ENCODE measurements at places on chromosomes 5 and 9.

DNA sequence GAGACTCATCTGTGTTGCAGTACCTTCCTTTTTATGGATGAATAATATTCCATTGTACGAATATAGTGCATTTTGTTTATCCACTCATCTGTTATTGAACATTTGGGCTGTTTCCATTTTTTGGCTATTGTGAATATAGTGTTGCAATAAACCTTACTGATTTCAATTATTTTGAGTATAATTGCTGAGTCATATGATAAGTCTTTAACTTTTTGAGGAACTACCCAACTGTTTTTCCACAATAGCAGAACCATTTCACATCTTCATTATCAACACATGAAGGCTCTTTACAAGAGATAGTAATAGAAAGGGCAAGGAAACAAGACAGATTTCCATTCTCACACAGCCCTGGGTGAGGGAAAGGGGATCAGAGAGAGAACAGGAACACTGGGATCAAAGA is 329.2 kb downstream of the RAB3C start:
- DNase-seq = no peak

GRCh38 chr9:9961487-9961886 is 651.3 kb downstream of the PTPRD start:
- no peak for DNase-seq

DNA sequence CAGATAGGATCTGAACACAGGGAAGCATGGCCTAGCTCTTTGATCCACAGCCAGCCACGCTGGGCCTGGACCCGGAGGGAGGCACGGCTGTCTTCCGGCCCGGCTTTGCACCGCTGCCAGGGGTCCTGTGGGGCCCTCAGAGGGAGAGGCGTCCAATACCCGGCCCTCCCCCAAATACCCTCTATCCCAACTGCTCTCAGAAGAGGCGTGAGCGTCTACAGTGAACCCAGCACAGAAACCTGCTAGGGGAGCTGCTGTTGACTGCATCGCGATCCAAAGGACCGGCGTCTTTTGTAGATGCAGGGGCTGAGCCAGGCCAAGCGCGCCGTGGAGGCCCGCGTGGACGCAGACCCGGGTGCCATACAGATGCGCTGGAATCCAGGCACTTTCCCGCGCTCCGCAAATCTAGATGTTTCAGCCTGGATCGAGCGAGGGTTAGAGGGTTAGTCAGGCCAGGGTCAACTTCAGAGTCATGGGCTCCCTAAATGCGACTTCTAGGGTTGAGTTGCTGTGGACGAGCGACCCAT is 1.1 kb upstream of the TCF7 start:
- no peak for DNase-seq

- no peak for DNase-seq
Observed at GRCh38 chr5:173065155-173065554, 9.0 kb downstream of the CREBRF start.

- no peak for DNase-seq
Observed at GRCh38 chr9:84385386-84386040, 45.0 kb upstream of the SLC28A3 start.

GRCh38 chr9:14935964-14936363 is 25.7 kb upstream of the FREM1 start:
- no peak for DNase-seq

DNA sequence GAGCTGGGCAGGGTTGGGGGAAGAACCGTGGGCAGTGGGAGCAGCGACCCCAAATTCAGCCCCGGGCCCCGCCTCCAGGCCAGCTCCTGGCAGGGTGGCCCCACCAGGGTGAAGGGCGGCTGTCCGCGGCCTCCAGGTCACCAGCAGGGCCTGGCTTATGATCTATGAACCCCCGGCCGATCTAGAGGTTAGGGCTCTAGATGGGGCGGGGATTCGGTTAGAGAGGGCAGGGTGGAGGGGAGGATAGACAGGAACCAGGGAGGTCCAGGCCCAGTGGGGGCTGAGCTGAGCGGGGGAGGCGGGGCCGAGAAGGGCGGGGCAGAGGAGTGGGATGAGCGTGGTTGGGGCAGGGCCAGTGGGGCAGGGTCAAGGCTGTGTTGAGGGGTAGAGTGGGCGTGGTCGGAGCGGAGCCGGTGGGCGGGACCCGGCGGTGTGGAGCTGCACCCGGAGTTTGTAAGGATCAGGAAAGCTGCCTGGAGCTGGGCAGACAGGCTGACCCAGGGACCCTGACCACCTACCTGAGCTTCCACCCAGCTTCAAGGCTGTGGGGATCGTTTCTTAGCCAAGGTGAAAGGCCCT is 29.3 kb upstream of the OBP2B start:
- DNase-seq = peak; percentile 50

DNA sequence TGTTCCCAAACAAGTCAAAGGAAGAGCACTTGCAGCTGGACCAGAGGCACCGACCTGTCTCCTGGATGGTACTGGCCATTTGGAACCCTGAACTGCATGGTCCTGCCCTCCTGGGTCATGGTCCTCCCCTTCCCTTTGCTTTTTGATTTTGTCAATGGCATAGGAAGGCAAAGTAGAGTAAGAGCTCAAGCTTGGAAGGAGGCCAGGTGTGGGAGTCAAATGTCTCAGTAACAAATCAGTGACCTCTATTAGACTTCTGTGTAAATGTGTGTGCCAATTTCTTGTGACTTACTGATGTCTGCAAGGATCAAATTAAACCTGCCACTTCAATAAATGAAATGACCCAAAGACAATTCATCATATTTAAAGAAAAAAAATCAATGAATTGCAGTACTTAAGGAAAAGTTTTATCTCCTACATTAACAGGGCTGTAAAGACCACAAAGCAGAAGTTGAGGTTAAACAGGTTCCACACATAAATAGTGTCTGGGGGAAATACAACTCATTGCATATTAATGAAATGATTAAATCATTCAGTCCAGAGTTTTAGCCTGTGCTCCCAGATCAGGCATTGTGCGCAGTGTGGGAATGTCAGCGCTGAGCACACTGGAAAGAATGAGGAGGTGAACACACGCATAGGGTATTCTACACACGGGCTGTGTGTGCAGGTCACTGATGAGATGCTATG is 32.7 kb downstream of the OSMR start:
- DNase-seq = no peak

DNA sequence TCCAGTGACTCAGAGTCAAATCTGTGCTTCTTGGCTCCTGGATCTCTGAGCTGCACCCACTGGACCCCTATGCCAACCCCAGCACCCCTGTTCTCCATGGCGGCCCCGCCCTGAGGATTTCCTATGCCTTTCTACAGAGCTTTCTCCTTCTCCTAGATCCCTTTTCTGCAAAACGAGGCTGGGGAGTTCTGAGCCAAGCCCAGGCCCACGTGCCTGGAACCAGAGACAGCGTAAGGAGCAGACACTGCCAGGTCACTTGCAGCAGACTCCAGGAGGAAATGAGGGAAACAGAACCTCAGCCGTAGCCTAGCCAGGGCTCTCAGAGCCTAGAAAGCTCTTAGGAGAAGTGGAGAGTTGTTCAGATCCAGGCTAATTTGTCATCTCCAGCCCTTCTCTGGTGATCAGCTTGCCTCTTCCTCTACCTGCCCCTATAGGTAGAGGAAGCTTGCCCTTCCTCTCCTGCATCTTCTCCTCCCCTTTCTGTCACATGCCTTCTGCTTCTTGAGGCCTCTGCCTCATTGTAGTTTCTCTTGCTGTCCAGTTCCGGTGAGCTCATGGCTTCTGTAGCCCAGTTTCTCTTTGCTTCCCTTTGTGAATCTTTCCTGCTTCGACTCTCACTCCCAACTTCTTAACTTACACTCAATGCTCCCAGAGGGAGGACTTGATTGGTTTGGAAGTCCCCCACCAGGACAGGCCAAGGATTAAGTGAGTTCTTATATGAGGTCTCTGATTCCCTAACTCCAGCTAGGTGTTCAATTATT is 163.4 kb downstream of the RGS3 start:
- no peak for DNase-seq

DNA sequence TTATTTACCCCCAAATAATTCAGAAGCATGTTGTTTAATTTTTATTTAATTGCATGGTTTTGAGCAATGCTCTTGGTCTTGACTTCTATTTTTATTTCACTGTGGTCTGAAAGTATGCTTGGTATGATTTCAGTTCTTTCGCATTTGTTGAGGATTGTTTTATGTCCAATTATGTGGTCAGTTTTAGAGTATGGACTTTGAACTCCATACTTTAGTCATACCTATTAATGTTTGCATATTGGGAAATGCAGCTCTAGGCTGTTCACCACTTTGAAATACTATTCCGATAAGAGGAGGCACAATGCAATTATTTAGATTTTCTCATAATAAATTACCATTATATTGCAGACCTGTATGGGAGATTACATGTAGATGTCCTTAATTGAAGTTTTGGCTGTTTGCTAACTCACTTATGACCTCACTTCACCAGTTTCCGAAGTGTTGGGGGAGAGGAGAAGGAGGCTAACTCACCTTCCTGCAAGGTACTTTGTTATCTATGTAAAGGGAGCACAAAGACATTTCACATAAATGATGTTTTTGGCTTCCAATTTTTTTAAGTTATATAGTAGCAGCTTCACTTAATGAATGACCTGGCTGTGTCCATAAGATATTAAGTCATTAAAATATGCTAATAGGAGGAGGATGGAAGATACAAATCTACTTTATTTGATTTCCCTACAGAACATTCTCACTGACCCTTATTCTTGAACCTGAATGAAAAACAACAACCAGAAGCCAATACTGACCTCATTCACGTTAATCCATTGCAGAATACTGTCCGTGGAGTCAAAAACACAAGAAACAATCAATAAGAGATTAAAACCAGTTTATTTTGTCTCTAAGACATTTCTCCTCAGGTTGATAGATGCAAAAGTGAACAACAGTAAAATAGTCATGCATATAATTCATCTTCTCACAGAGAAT is 970.3 kb upstream of the ARRDC3 start:
- DNase-seq = no peak

DNA sequence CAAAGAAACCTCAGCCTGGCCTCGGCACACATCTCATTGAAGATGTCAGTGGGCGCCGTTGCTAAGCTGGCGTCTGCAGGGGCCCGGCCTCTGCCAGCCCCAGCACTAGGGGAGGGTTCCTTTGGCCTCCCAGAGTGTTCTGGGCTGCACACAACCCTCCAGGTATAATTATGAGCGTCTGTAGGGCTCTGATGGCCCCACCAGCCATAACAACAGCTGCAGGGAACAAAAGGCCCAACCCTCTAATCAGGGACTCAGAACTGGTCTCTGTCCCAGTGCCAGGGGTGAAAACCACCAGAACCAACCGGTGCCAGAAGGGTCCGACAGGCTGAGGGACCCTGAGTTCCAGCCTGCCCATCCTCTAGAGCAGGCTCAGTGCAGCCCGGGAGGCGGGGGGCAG is 39.5 kb upstream of the SLC12A7 start:
- DNase-seq = no peak

- DNase-seq = no peak
Observed at GRCh38 chr5:159179529-159180305, 29.6 kb downstream of the RNF145 start.

DNA sequence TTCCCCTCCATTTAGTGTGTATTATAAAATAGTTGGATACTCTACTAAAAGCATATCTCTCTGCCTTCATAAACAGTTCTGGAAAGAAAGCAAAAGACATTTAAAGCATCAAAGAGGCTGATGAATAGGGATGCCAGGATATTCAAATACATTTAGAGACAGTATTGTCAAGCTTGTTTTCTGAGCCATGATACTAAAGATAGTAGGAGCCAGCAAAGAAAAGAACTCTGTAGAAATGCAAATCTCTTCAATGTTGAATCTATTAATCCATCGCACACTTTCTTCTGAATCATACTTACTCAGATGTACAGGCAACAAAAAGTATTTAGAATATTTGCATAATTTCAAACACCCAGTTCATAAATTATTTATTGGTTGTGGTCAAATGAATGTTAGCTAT is 207.1 kb upstream of the MEF2C start:
- DNase-seq = no peak

GRCh38 chr5:133341915-133342710 is 270.2 kb downstream of the FSTL4 start:
- no peak for DNase-seq

DNA sequence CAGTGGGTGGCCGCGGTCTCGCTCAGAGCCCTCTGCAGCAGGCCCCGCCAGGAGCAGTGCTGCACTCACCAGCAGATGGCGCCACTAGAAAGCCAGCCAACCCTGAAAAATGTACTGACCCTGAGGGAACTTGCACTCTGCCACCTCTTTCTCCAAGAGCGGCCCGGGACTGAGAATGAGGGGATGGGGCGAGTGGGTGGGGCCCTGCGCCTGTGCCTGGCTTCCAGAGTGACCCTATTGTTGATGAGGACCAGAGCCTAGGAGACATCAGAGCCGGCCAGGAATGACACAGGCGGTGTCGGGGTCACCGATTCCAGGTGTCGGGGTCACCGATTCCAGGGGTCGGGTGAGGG is 2.9 kb upstream of the IL17B start:
- DNase-seq = peak; percentile 79

DNA sequence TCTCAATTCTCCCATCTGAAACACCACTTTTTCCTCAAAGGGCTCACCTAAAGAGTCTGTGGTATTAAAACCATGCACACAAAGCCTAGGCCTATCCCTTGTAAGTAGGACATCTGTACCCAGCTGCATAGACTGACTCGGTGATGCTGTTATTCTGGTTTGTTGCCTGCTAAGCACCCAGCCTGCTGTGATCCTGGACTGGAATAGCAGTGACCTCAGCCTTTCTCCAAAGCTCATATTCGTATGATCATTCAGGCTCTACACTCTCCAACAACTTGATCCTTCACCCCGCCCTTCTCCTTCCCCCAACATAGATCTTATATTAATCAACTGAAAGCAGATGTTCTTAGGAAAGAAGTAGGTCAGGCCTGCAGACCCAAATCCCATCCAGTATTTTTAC is 81.4 kb upstream of the WWC1 start:
- no peak for DNase-seq

DNA sequence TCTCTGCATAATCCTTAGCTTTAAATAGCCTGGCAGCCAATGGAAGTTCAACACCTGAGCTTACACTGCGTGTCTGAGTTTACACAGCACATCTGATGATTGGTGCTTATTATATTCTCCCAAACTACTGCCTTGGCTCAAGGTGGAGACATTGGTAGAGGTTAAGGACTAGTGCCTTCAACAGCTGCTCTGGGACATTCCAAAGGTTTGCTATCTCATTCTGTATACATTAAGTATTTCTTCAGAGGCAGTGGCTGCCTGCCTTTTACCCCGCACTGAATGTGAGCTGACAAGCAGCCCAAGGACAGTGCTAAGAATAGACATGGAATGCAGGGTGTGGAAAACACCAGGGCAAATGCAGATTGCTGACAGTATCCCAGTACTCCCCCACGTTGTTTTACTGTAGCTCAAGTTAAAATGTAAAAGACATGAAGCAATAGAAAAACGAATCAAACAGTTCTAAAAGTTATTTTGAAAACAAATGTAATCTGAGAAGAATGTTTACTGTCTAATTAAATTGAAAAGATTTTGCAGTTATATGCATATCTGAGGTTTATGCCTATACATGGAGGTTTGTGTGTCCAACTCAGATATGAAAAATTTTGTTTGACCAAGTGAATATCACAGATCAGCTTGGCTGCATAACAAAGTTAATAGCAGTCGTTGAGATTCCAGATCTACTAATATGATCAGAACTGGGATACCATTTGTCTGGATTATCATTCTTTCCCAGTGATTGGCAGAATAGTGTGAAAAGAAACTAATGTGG is 1.8 kb downstream of the HSPB3 start:
- DNase-seq = no peak

All from activated CD4-positive, alpha-beta T cell treated with anti-CD3 and anti-CD28 coated beads, Interleukin-2, Interleukin-6, amounts not matched to agents 100 ng/mL and 50 ng/mL, durations not matched to agents 16 hours and 8 hours (primary cell).